ENCODE measurements at places on chromosomes 6 and 20.

- DNase-seq = no peak
These were observed 83.1 kb downstream of the GRM4 start for GRCh38 chr6:34062815-34063214.

- DNase-seq = no peak
These were observed 116.0 kb upstream of the MRPS10 start for GRCh38 chr6:42333612-42334011.

- no peak for DNase-seq
These were observed 33.1 kb downstream of the UQCC2 start for GRCh38 chr6:33678233-33678931.

DNA sequence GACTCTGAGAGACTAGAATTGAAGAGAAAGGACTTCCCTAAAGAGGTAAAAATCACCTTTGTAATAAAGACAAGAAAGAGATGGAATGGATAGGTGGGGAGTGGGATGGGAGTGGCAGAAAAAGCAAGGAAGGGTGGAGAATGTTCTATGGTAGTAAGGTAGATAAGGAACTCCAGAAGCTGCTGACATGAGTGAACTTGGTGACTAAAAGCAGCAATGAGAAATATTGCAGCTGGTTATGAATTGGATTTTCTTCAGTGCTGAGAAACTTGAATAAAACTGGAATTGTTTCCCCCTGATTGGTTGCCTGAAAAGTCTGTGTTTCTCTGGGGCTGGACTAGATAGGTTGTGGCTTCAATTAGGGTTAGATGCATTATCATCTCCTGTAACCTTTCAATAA is 15.7 kb upstream of the DTNBP1 start:
- no peak for DNase-seq

GRCh38 chr6:111870742-111871064 is 2.5 kb downstream of the FYN start:
- no peak for DNase-seq

DNA sequence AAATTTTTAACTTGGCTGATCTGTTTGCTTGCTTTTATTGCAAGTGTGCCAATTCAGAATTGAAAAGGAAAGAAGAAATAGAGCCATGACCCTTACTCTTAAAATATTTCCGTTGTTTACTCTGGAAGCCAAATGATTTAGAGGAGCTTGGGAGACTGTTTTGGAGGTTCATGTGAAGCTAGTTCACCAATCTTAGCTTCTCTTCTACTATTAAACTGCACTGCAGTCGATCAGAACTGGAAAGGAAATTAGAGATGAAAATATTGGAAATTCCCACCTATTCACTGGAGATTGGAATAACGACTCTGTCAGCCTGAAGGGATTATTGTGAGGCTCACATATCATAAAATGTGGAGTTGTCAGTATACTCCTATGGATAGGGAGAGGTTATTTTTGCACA is 81.8 kb downstream of the MLIP start:
- no peak for DNase-seq

GRCh38 chr20:60354024-60354580 is 395.9 kb downstream of the CDH26 start:
- DNase-seq = no peak

DNA sequence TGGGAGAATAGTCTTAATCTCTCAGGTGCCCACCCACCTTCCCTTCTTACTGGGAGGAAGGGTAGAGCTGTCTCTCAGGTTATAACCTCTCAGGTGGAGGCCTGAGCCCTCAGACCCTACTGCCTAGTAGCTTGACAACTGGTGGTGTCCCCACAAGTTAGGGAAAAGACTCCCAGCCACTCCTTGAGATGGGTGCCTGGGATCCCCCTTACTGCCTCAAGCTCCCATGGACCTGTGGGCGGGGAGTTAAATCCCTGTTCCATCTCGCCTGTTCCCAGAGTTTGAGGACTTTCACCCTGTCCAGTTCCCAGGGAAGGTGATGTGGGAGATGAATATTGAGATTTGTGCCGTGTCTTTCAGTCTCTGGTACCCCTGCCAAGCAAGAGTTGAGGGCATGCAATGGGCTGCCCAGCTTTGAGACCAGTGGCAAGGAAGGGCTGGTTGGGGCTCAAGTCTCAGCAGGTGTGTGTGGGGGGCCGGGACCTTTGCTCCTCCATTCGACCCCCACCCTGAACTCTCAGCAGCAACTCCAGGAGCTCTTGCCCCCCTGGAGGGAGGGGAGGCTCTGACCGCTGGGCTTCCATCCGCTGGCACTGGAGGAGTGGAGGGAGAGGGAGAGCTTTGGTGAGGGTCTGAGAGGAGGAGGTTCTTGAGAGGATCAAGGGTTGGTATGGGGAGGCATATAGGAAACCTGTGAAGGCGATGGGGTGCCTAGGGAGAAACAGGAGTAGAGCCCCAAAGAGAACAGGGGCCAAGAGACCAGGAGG is 1.1 kb upstream of the PBX2 start:
- DNase-seq = no peak

- no peak for DNase-seq
These were observed 3.7 kb upstream of the SLC17A2 start for GRCh38 chr6:25934156-25934555.

DNA sequence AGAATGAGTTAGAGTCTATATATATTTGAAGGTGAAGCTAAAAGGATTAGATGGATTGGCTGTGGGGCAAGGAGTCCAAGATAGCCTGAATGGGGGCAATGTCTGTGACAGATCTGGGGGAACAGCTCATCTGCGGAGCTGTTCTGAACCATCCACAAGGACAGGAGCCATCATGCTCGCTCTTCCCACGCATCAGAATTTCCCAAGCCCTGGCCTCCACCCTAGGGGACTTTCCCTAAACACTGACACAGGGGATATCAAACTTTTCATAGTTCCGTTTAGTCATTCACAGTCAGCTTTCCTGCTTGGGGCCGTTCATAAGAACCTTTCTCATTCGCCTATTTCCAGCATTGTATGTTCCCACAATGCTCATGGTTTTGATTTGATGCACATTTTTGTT is 37.6 kb upstream of the CCN6 start:
- peak; percentile 33 for DNase-seq

DNA sequence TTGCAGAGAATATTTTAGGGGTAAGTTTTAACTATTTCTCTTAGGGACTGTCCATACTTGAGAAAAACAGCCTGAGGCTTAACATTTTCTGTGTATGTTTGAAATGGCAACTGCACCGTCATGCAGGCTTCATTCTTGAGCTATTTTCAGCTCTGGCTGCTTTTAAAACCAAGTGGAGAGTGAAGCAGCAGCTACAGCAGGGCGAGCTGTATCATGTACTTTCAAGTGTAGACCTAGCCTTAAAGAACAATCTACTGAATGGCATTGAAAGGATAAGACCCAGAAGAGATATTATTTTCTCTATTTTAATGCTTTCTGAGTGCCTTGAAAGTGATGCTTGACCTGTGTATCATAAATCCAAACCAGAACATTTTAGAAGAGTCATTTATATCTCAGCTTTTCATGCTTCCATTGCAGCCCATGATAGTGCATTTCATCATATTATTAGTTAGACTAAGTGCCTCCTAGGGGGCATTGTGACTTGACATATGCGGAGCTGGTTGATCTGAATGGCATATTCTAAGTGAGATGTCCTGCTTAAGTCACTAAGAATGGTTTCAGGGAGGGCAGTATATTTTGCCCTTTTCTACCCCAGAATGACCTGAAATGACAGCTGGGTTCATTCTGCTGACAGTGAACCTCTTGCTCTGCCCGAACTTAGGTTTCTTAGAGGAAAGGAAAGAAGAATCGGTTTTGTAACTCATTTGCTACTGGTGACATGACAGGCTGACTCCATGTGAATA is 85.3 kb downstream of the NKAIN2 start:
- DNase-seq = no peak

- no peak for DNase-seq
These were observed 65.1 kb downstream of the CGA start for GRCh38 chr6:87029711-87030314.

DNA sequence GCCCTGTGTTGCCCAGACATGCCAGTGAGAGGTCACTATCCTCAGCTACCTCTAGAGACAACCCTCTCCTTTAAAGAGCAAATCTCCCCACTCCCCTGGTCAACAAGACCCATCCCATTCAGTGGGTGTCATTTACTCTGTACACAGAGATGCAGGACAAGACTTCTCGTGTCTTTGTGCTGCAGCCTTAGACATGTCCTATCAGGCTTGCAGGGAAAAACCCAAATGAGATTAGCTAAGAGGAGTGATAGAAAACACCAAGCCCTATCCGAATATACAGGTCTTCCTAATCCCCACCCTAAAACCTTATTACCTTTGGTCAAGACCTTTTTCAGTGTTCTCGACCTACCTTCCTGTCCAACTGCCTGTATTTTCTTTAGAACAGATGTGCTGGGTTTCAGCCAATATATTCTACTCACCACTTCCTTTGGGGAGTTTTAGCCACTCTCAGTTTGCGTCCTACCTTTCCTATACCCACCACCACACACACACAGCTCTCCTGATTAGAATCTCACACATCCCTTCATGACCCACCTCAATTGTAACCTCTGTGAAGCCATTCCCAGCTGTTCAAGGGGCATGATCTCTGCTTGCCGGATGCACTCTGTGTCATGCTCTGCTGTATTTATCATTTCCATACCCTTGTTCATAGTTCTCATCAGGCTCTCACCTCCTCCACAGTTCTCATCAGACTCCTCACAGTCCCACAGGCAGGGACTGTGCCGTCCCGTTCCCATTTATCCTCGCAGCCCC is 39.7 kb downstream of the TRAM2 start:
- no peak for DNase-seq

DNA sequence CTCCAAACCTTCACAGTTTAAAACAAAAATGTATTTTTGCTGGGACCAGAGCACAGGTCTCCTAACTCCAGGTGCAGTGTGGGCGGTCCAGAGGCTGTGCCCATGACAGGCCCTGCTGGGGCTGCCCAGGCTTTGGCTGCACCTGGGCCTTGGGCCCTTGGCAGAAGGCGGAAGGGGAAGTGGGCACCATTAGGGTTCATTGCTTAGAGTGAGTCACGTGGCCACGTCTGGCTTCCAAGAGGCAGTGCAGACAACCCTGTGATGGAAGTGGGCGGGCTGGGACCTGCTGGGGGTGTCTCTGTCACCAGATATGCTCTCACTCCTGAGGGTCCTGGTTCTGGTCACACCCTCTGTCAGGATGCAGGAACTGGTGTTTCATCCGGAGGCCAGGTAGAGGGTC is 302.2 kb downstream of the QKI start:
- DNase-seq = no peak

All from stimulated activated CD4-positive, alpha-beta T cell treated with anti-CD3 and anti-CD28 coated beads, Interleukin-15, amount 100 ng/mL, for 1 hour (primary cell).